ENCODE measurements at places on chromosomes 3 and 15.

GRCh38 chr3:136177876-136178275 lies 18.3 kb downstream of the MSL2 start:
- no peak for DNase-seq

- no peak for DNase-seq
Measured at GRCh38 chr3:197226179-197226578, 72.2 kb downstream of the DLG1 start.

GRCh38 chr3:13105896-13106250 lies 32.6 kb upstream of the IQSEC1 start:
- no peak for DNase-seq

DNA sequence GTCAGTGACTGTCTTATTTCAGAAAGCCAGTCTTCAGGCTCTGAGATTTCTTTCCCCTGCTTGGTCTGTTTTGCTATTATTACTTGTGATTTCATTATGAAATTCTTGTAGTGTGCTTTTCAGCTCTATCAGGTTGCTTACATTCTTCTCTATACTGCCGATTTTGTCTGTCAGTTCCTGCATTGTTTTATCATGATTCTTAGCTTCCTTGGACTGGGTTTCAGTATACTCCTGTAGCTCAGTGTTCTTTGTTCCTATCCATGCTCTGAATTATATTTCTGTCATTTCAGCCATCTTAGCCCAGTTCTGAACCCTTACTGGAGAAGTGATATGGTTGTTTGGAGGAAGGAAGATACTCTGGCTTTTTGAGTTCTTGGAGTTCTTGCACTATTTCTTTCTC lies 40.5 kb downstream of the CEP63 start:
- DNase-seq: no peak

- DNase-seq: no peak
Measured at GRCh38 chr15:79896131-79896633, 632 bp downstream of the MTHFS start.

DNA sequence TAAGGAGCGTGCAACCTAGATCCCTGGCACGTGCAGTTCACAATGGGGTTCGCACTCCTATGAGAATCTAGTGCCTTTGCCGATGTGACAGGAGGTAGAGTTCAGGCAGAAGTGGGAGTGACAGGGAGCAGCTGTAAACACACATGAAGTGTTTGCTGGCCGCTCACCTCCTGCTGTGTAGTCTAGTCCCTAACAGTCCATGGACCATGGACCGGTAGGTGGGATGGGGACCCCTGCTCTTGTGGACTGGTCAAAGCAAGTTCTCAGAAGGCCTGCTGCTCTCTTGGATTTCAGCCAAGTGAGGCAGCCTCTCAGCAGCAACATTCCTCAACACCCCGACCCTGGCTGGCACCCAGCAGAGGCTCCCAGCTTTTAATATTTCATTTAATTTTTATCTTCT lies 58.2 kb upstream of the SNRPA1 start:
- no peak for DNase-seq

DNA sequence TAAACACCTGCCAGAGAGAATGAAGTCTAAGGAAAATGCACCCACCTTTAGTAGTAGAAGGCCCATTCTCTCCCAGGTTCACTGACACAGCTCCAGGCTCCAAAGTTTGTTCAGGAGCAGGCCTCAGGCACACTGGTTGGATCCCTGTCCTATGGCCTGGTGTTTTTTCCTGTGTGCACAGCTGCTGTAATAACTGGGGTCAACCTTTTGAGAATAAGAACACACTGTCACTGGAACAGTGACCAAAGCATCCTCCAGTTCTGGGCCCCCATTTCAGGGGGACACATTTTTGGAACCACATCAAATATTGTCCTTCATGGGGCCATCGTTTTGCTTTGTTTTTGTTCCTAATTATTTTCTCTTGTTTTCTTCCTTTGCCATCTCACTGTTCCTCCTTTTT lies 95.8 kb downstream of the ARNT2 start:
- no peak for DNase-seq

- no peak for DNase-seq
Measured at GRCh38 chr3:150913133-150913922, 8.1 kb upstream of the MINDY4B start.

Measured in T1000 (cell line).